ENCODE measurements at places on chromosomes 1 and 21.

GRCh38 chr1:33378976-33379375 lies 51.9 kb downstream of the PHC2 start:
- DNase-seq = no peak

DNA sequence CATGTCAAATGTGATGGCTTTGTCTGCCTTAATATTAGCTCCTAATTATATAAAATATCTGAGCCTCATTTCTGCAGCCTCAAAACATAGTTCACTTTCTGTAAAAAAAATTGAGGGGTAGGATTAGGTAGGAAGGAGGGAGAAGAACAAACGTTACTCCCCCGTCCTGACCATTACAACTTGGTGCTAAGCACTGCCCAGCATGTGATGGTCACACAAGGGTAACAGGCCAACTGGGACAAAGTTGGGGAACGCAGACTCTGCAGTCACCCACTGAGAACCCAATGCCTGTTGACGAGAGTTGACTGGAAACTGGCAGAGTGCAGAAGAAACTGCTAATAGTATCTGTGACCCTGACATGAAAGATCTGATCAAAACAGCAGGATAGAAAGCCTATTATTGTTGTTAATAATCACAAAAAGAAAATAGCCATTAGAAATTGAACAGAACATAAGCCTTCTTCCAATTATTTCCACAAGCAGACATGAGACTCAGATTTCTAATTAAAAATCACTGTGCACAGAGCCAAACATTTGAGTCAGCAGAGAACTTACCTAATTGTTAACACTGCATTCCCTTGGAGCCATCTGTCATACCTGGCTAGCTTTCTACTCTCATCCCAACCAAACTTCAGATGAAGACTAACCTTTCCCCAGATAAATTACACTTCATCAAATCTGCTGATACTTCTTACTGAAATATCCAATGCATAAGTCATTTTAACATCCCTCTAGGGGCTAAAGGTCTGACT lies 5.5 kb downstream of the SORT1 start:
- DNase-seq = no peak

DNA sequence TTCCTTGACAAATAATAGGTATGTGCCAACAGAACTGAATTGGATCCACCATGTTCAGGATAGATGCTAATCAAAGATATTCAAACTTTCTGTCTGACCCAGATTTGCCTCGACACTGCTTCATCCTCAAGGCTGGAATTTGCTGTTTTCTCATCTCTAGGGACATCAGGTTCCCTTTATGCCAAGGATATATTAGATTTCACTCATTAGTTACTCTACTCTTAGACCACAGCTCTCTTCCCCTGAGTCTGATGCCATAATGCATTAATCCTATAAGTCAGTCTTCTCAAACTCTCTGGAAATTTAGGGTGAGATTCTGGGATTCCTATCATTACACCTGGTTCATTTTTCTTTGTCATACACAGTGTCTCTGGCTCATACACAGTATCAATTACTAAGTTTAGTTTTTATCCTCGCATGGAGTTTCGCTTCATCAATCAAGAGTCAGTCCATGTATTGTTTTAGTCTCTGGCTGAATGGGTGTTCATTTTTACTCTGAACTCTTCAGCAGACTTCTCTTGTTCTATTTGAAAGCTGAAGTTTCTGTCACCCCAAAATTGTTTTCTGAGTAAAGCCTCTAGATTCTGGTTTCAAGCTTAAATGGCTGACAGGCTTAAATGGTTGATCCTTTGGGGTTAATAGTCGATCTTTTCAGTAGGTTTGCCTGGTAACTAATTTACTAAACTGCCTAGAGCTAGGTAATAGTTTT lies 9.3 kb upstream of the DCAF6 start:
- DNase-seq = no peak

- no peak for DNase-seq
Measured at GRCh38 chr21:32958288-32959002, 67.3 kb upstream of the OLIG2 start.

- DNase-seq = no peak
Measured at GRCh38 chr1:18644973-18645746, 14.5 kb downstream of the PAX7 start.

DNA sequence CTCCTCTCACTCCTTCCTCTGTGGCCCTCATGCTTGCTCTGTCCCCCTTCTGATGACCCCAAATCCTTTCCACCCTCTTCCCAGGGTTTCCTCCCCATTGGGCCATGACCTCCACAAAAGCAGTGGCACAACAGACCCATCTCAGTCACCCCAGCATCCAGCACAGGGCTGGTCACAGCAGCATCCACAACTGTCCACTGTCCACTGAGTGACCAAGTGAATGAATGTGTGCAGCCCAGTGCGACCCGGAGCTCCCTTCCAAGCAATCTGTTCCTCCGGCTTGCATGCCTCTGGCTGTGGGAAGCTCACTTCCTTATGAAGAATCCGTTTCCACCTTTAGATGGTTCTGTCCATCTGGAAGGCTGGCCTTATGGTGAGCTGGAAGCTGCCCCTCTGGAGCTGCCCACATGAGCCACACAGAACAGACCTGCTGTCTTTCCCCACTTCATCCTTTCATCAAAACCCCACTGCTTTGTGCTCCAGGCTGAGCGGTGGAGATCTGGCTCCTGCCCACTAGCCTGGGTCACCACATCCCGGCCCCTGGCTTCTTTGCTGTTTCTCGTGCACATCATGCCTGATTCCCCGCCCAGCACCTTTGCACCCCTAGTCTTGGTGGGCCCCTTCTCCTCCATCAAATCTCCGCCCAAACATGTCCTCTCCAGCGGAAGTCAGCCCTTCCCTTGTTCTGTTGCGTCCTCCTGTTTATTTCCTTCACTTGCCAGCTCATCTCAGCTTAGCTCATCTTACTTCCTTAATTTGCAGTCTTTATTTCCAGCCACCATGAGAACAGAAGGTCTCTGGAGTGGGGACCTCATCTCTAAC lies 56.4 kb downstream of the EDN2 start:
- DNase-seq = no peak

DNA sequence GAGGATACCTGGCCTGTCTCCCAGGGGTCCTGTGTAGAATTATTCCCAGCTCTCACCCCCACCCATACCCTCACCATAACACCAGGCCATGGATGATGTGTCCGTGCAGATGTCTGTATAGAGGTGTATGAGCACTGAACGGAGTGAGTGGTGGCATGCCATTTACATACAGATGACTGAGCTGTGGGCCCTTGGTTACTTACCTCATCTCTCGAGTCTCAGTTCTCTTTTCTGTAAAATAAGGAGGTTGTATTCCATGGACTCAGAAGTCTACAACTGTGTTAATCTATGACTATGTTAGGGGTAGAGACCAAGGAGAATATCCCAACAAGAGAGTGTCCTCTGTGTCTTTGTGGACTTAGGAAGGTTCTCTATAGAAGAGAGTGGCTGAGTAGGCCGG lies 65.6 kb upstream of the CD1D start:
- no peak for DNase-seq

GRCh38 chr21:45768011-45768739 lies 124.7 kb downstream of the PCBP3 start:
- no peak for DNase-seq

- no peak for DNase-seq
Measured at GRCh38 chr1:101205457-101205856, 31.4 kb upstream of the S1PR1 start.

- DNase-seq = no peak
Measured at GRCh38 chr1:30740251-30741238, 17.0 kb downstream of the LAPTM5 start.

GRCh38 chr1:29516063-29516820 lies 279.9 kb downstream of the PTPRU start:
- no peak for DNase-seq

DNA sequence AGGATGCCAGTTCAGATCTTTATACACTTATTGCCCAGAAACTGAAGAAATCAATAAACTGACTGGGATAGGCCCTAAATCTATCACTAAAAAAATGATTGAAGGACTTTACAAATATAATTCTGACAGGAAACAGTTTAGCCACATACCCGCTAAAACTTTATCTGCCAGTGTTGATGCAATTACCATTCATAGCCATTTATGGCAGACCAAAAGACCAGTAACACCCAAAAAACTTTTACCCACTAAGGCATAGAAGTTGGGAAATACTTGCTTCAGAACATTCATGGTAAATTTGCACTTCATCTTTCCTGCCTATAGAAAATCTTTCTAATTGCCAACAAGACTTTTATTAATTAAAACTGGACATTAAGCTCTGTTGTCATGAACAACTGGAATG lies 15.0 kb upstream of the GPR25 start:
- DNase-seq = no peak

- no peak for DNase-seq
Measured at GRCh38 chr21:37787456-37787855, 128.8 kb downstream of the KCNJ6 start.

DNA sequence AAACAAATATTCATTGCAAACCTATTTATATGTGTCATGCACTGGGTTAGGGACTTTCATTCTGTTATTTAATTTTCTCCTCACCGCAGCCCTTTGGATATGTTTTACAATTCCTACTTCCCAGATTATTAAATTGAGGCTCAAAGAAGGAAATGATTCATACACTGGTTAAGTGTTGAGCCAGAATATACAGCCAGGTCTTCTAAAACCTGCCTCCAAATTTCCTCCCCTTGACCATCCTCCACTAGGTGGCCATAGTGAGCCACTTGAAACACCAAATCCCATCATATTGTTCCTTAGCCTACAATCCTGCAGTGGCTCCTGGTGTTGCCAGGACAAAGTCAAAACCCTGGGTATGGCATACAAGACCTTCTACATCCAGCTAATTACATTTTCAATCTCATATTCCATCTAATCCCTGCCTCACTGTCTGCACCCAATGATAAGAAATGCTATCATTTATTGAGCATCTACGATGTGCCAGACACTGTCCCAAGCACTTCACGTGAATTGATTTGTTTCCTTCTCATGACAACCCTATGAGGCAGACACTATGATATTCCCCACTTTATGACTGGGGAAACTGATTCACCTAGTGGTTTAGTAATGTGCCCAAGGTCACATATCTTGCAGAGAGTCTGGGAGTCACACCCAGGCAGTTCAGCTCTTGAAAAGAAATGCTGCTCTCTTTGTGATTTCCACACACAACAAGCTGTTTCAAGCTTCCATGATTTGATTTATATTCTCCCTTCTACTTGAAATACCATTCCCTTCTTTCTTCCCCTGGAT lies 23.6 kb upstream of the KIRREL1 start:
- DNase-seq = no peak

All from iPS DF 6.9 (cell line).